Stimulated activated CD8-positive, alpha-beta memory T cell treated with anti-CD3 and anti-CD28 coated beads, Interleukin-7, amount 100 ng/mL, for 1 hour (primary cell): ENCODE measurements at places on chromosomes 1 and 21.
A peak's percentile ranks its signal among the peaks of the same experiment; 100 is the strongest.

- no peak for DNase-seq
Measured at GRCh38 chr1:109112056-109112651, 1.8 kb upstream of the ELAPOR1 start.

DNA sequence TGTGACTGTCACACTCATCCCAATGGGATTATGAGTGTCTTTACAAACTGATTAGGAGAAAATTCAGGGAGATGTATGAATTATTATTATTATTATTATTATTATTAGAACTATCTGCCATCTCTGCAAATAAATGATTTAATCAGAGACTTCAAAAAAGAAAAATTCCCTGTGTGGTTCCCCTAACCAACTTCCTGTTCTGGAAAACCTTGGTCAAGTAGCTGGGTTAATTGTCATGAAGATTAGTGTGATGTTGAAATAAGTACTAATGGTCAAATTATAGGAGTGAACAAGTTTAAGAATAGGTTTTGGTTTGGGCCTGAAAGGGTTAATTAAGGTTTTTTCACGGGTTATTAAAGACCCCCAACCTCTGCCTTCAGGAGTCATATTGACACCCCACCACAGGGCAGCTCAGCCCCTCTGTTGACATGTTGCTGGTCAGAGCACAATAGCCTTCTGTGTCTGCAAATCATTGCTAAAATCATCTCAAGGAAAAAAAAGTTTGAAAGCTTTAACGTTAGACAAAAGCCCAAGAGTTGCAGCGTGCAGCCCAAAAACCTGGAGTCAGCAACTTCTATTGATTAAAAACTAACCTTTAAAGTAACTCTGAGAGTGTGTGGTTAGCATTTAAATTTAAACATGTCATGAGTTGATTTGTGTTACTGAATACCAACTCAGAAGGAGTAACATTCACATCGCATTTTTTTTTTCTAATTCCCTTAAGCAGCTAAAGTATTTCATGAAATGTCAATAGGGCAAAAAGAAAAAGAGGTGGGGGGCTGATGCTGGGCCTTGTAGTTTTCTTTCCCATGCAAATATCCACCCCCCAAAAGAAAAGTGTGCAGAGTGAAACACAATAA lies 272.5 kb downstream of the TM2D1 start:
- no peak for DNase-seq

GRCh38 chr1:24566236-24566867 lies 10.5 kb downstream of the NCMAP start:
- DNase-seq: no peak

GRCh38 chr1:192984080-192984479 lies 75.1 kb downstream of the UCHL5 start:
- no peak for DNase-seq

- DNase-seq: no peak
Measured at GRCh38 chr1:24108334-24109165, 3.4 kb downstream of the MYOM3 start.

DNA sequence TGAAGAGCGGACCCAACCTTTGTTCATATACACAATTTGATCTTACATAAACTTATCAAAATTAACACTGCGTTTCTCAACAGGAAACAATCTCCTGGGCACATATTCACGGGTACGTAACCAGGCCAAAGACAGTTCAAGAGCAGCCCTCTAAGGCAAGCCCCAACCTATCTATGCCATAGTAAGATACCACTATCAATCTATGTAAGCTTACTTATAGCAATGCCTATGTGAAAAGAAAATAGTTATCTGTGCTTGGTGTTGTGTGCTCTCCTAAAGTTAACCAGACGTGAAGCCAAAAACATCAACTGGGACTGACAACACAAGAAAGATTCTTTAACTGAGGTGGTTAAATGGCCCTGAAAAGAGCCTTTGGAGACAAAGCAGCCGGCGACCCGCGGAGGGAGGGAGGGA lies 49.4 kb upstream of the BOLA1 start:
- no peak for DNase-seq

DNA sequence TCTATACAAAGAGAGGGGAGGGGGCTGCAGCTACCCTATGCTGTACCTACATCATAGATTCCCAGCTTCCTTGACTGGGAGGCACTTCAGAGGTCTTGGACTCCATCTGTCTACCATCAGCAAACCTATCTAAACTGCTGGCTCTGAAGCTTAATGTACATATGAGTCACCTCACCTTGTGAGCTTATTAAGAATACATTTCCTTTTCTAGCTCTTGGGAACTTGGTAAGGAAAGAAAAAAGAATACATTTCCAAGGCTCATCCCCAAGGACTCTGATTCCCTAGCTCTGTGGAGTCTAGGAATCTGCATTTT lies 50.0 kb upstream of the PRELP start:
- no peak for DNase-seq

- DNase-seq: no peak
Measured at GRCh38 chr1:46687093-46687659, 15.5 kb downstream of the TEX38 start.

GRCh38 chr1:54121482-54122134 lies 31.2 kb downstream of the CDCP2 start:
- DNase-seq: peak; percentile 27

- DNase-seq: no peak
Measured at GRCh38 chr21:37244501-37245095, 22.5 kb downstream of the VPS26C start.

GRCh38 chr21:33657124-33657820 lies 15.0 kb downstream of the ITSN1 start:
- DNase-seq: no peak

DNA sequence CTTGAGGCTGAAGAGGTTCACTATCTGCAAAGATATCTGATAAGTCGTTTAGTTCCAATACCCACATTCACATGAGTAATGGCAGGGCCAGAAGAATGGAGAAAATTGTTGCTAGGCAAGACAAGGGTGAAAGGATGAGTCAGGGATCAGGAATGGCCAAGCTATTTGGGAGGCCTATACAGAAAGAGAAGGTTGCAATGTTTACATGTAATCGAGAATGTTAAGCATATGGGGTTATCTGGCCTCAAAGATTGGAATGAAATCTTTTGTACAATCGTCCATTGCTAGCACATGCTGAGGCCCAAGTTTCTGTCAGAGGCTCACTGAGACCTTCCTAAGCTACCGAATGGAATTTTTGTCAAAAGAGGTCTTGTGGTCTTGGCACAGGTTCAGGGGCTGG lies 299.9 kb upstream of the PLD5 start:
- no peak for DNase-seq

- DNase-seq: no peak
Measured at GRCh38 chr1:59044535-59045121, 252.3 kb upstream of the FGGY start.

DNA sequence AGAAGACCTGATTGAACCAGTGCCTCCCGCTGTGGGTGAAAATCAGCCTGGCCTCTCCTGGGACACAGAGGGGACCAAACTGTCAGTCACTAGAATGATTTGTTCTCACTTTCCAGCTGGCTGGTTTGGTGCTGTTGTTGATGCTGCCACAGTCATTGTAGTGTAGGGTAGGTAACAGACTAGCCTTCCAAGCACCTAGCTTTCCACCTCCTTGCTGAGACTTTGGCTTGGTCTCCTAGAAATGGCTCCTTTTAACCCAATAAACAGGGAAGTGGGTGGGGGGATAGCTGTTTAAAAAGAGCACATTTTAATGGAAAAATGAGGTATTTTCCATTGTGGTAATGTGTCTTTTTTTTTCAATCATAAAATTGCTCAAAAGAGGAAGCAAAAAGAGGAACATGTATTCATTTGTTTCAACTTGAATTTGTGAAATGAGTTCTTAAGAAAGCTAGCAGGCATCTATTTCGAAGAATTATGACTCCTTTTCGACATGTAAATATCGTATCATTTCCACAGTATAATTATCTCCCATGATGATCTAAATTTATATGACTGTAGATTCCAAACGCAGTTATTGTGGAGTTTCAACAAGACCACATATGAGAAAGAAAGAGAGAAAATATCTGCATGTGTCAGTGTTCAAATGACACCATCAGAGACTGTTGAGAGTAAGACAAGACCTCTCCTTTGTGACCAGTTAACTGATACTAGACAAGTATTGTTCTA lies 190.1 kb downstream of the HLX start:
- no peak for DNase-seq

DNA sequence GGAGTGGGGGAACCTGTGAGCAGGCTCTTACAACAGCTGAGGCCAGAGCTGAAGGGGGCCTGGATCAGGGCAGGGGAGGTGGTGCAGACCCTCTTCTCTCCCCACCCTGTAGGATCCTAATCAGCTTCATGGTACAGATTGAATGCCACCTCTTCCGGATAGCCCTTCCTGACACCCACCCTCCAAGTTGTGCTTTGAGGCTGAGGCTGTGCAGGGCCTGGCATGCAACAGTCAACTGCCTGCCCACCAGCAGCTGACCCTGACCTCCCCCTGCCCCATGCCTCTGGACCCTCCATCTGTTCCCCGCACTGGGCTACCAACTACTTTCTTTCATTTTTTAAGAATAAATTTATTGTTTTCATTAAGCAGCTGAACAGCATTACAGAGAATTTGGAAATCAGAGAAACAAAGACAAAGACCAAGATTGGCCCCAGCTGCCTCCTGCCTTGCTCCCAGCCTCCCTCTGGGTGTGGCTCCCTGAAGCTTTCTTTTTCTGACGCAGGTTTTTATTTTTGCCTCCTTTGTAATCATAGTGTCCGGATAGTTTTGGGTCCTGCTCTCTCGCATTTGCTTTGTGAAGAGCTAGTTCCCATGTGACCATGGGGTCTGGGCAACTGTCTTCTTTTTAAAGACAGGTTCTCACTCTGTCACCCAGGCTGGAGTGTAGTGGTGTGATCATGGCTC lies 12.8 kb downstream of the ZNF362 start:
- DNase-seq: no peak

DNA sequence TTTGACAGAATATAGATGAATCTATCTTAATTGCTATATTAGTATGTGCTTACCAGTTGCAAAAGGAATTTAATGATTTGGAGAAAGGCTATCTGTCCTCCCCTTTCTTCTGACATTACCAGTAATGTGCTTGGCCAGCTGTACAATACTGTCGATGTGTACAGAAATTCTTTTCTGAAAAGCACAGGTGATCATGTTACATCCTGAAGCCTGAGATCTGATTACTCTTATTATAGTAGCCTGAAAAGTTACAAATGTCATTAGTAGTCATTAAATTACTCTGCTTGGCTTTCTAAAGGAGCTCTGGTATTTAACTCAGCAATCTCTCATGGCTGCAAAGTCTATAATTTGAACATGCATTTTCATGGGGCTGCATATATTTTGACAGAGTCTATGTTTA lies 209.8 kb downstream of the PTPRC start:
- no peak for DNase-seq

GRCh38 chr21:16838331-16838730 lies 674.5 kb upstream of the CXADR start:
- DNase-seq: no peak

DNA sequence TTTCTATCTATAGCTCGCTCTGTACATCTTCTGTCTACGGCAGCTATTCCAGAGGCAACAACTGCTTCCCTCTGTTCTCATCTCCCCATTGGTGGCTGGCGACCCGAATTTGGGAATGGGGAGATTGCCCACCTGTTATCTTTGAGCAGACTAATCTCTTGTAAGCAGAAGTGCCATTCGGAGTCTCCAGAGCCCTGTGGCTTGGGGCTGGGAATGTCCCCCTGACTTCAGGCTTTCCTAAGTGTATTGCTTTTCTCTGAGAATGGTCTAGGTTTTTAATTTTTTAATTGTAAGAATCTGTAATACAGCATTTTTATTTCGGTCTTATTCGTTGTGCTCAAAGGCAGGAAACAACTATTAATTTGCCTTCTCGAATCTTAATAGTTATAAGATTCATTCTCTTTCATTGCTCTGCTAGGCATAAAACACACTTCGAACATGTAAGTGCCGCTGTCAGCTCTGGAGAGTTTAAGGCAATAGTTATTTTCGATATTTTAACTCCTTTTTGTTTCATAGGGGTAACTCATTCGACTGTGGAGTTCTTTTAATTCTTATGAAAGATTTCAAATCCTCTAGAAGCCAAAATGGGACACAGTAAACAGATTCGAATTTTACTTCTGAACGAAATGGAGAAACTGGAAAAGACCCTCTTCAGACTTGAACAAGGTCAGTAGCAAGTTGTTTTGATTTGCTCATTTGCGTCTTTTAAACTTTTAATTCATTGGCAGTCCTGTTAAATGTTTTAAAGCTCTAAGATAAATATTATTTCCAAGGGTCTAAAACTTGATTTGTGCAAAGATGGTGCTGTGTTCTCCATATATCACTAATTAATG lies 514 bp downstream of the AGL start:
- DNase-seq: no peak

GRCh38 chr1:99943223-99943794 lies 26.5 kb upstream of the SLC35A3 start:
- no peak for DNase-seq

DNA sequence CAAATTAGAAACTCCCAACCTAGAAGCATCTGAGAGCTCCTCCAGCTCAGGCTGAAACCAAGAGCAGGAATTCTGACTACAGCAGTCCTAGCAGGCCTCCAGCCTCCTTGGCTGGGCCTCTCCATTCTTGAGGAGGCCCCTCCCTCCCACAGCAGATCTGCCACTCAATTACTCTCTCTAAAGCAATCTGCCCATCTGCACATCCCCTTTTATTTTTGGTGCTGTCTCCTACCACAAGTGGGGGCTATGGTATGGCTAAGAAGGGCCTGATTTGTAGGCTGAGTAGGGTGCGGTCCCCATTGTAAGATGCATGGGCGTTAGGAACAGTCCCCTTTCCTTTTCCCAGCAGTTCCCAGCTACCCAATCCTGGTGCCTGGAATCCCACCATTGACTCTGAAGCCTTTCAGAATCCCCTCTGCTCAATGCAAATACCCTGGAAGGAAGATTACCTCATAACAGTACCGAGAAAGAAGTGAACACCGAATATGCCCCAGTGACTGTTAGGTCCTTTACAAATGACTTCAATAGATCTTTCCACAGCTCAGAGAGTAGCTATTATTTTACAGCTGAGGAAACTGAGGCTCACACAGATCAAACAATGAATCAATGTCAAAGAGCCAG lies 11.6 kb upstream of the TTC39A start:
- no peak for DNase-seq
